ENCODE measurements at places on chromosomes 6 and 20.

- no peak for DNase-seq
These were observed 1.5 kb upstream of the GRIK2 start for GRCh38 chr6:101391772-101392585.

GRCh38 chr6:74942130-74942529, 263.7 kb downstream of the COL12A1 start:
- DNase-seq, result no peak

DNA sequence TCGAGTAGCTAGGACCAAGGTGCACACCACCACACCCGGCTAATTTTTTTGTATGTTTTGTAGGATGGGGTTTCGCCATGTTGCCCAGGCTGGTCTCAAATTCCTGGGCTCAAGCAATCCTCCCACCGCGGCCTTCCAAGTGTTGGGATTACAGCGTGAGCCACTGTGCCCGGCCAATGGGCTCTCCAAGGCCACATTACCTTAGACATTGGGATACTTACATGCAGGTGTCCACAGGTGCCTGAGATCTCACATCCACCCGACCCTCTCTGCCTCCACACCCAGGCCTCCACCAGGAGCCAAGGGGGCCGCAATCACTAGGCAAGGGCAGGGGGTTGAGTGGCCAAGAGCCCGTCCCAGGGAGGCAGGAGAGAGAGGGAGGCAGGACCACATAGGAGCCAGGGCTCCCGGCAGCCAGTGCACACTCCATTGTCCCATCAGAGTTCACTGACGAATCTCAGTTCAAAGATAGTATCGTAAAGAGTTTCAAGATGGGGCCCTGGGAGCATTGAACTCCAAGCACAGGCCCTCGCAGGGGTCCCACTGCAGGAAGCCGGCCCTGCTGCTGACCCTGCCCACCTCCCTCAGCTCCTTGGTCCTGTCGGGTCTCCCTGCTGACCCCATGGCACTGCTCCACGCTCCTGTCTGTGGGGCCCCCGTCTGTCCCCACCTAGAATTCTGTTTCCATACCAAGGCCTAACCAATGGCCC, 55.3 kb downstream of the SSR1 start:
- no peak for DNase-seq

- no peak for DNase-seq
These were observed 198.5 kb downstream of the HIVEP2 start for GRCh38 chr6:142746524-142746923.

DNA sequence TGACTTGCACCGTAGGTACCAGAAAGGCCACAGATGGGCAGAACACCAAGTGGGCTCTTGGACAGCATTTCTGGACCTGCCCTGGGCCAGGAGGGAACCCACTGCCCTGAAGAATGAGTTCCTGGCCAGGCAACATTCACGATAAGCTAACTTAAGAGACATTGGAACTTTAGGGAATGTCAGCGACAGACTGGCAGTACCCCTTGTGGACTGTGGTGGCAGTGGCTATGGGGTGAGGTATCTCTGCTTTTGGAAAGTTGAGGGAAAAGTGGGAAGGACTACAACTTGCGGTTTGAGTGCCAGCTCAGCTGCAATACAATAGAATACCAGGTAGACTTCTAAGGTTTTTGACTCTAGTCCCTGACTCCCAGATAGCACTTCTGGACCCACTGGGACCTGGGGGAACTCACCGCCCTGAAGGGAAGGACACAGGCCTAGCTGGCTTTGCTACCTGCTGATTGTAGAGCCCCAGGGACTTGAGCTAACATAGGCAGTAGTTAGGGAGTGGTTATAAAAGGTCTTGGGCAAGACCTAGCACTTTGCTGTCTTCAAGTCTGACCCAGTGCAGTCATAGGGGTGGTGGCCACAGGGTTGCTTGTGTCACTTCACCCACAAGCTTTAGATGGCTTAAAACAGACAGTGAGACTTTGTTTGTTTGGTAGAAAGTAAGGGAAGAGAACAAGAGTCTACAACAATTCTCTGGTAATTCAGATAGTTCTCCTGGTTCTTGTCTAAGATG, 617.6 kb downstream of the COL12A1 start:
- no peak for DNase-seq

DNA sequence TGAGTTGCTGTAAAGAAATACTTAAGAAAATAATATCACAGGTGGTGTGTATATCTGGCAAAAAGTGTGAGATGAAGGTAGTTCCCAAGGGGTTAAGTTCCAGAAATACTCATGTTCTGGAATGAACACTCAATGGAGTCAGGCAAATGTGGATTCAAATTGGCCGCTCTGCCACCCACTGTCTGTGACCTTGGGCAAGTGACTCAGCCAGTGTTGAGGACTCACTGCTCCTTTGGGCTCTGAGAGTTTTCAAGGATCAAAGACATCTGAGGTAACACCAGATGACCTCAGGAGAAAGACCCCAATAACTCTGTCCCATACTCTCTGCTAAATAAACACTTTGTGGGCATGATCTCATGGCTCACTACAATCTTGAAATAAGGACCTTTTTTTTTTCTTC, 59.2 kb upstream of the EYA2 start:
- DNase-seq, result no peak
